ENCODE measurements at places on chromosomes 7 and 10.

- DNase-seq = no peak
Measured at GRCh38 chr10:114442091-114442630, 37.9 kb upstream of the AFAP1L2 start.

GRCh38 chr7:46900312-46901263, 681.3 kb downstream of the TNS3 start:
- no peak for DNase-seq

- no peak for DNase-seq
Measured at GRCh38 chr10:82505009-82505408, 630.0 kb downstream of the NRG3 start.

DNA sequence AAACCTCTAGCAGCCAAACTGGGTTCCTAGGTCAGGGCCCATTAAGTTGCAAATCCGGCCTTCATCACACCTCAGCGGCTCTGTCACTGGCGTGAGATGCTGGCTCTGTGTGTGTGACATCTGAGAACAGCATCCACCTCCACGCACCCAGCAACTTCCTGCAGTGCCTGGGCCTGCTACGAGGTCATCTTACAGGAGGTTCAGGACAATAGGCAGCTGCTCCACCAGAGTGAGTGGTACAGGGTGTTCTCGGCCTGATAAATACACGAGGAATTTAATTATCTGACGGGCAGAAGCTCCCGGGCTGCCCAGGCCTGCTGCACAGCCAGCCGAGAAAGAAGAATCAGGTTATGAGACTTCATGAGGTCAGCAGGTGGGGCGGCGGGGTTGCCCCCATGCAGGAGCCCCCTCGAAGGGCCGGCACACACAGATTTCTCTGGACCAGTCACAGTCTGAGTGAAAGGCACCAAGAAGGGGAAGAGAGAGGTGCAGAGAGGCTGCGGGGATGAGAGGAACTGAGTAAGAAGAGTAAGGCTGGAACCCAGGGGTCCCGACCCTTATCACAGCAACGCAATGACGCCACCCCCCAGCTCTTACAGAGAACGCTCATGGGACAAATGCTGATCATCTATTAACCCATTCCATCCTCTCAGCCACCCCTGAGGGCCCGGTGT, 49.3 kb downstream of the CALML3 start:
- no peak for DNase-seq

GRCh38 chr7:79180533-79180932, 272.9 kb downstream of the MAGI2 start:
- DNase-seq = no peak

DNA sequence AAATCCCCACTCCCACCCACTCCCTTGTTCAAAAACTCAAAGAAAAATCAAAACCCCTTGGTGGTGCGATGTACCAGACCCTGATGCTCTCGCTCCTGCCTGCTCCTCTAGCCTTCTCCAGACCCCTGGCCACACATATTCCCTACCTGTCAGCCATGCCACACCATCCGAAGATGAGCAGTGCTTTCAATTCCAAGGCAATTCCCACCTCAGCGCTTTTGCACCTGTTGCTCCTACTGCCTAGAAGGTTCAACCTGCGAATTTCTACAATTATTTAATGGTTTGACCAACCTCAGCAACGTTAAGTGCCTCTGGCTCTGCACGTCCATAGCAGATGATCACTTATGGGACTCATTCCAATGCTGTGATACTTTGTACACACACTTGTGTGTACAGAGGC, 11.1 kb downstream of the SLC16A12 start:
- DNase-seq = no peak

GRCh38 chr7:55435466-55435865, 70.3 kb downstream of the LANCL2 start:
- DNase-seq = no peak

- no peak for DNase-seq
Measured at GRCh38 chr7:34396437-34397064, 261.5 kb upstream of the NPSR1 start.

- DNase-seq = no peak
Measured at GRCh38 chr7:92615861-92616260, 25.7 kb upstream of the FAM133B start.

DNA sequence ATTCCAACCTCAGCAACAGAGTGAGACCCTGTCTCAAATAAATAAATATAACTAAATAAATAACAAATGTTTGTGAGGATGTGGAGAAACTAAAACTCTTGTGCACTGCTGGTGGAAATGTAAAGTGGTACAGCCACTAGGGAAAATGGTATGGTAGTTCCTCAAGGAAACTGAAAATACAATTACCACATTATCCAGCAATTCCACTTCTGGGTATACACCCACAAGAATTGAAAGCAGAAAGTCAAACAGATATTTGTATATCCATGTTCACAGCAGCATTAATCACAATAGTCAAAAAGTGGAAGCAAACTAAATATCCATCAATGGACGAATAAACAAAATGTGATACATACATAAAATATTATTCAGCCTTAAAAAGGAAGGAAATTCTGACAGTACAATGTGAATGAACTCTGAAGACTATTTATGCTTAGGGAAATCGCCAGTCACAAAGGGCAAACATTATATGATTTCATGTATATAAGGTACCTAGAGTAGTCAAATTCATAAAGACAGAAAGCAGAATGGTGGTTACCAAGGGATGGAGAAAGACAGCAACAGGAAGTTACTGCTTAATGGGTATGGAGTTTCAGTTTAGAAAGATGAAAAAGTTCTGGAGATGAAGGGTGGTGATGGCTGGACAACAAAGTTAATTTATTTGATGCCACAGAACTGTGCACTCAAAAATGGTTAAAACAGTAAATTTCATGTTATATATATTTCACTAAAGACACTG, 9.8 kb downstream of the ARHGAP12 start:
- peak; percentile 48 for DNase-seq

DNA sequence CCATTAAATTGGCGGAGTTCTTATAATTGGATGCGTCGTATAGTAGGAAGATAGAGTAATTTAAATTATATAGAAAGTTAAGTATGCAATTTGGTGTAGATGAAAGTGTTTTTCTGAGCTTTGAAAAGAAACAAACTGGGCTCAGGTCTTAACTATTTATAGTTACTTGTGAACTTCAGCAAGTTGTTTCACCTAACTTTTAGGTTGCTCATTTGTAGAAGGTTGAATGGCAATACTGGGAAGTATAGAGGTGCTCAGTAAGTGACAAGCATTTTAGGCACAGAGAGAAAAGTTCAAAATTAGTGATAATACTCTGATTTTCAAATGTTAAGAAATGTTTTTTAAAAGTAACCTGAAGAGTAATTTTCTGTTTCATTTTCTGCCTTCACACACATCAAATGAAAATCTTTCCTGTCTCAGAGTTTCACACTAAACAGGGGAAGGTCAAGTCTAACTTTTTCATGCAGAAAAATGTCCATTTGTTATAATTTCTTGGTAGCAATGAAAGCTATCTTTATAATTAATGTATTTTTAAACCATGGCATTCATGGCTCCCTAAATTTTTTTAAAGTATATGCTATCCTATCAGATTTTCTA, 146.5 kb downstream of the PHF14 start:
- no peak for DNase-seq

DNA sequence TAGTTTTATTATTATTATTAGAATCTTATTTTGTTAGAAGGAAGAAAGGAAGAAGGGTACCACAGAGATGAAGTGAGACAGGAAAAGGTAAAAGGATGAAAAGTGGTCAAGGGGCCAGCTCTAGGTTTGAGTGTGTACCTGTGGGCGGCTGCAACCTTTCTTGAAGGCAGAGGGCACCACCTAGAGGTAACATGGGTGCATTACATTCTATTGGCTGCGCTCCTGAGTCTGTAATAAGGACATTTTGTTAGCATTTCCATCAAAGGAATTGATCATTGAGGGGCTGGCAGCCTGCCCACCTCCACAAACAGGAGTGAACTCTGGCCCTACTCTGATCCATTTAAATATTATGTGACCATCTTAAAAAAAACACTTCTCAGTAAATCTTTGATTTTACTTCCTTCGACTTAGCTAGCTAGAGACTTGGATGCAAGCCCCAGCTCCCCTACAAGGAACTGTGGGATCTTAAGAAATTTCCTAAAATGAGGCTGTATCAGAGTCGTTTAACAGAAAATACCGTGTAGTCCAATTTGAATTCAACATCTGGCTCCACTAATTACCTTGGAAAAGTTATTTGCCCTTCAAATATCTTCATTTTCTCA, 610.4 kb downstream of the IPMK start:
- peak; percentile 13 for DNase-seq

DNA sequence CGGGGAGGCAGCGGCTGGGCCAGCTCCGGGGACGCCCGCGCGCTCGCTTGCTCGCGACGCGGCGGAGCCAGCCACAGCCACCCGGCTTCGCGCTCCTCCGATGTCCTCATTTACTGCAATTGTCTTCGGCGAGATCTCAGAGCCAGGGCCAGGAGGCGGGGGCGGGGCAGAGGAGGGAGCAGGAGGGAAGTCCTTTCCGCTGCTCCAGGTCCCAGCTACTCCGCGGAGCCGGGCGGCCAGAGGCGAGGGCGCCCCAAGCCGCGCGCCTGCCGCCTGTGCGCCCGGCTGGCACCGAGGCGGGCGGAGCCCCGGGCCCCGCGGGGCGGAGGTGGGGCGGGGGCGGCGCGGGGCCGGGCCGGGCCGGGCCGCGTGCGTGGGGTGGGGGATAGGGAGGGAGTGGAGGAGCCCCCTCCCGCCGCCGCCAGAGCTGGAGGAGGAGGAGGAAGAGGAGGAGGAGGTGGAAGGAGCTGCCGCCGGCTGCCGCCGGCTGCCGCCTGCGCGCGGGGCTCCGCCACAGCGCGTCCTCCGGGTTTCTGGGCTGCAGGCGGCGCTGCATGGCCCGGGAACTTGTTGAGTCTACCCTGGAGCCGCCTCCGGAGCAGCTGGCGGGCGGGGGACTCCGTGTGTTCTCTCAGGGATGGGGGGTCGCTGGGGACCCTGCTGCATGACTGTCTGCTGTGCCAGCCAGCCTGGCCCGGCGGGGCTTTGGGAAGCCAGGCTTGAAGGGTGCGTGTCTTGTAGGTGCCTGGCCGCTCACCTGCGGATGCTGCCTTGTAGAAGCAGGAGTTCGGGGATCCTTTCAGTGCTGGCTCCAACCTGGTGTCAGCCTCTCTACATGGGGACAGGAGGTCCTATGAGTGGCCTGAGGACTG, at the start of gene INSYN2A:
Gene INSYN2A (minus strand): TSS at position 310 of the 872 bp plus-strand sequence. CDS start 20,196 bp downstream, outside the sequence.
- DNase-seq = peak; percentile 31

GRCh38 chr7:25311346-25311745, 83.1 kb upstream of the NPVF start:
- DNase-seq = no peak

DNA sequence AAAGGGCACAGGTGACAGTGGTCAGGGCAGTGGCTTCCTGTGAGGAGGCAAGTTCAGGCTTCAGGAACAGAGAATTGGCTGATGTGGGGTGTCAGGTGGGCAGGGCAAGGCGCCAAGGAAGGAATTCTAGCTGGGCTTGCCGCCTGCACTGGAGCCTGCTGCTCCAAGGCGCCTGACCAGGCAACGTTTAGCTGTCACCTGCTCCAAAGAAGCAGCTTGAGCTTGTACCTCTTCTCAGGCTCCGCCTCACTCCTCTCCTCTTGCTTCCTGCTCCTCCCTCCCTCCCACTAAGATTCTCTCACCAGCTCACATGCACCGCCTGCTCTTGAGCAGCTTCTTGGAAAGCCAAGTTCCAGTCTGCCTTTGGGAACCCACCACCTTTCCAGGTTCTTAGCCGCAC, 187.4 kb upstream of the GRB10 start:
- DNase-seq = no peak

DNA sequence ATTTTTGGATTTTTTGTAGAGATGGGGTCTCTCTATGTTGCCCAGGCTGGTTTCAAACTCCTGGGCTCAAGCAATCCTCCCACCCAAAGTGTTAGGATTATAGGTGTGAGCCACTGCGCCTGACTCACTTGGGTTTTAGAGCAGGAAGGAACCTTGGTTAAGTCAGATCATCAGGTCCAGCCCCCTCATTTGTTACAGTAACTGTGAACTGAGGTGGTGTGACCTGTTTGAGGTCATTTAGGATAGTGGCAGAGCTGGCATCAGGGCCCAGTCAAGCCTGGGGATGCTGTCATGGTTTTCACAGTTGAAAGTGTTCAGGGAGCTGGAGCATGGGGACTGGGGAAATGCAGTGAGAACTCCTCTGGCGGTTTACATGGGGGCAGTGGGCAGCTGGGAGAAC, 159.6 kb downstream of the TAX1BP1 start:
- no peak for DNase-seq

- no peak for DNase-seq
Measured at GRCh38 chr7:81725003-81725811, 44.6 kb downstream of the HGF start.

- no peak for DNase-seq
Measured at GRCh38 chr7:65554-65953, 126.8 kb upstream of the FAM20C start.

DNA sequence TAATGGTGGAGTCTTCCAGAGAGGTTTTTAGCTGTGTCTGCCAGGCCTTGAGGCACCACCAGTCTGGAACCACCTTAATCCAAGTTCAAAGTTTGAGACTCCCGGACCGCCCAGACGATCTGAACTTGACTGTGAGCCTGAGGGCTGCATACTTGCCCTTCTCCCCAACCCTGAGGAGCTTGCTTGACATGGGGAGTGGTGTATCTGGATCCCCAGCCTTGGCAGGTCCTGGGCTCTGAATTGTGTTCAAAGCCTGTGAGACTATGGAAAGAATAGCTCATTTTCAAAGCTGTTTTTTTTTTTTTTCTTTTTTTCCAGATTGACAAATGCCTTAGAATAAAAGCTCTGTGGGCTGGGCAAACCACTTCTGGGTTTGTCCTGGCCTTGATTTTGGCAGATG, 22.3 kb upstream of the CAMK1D start:
- DNase-seq = no peak

DNA sequence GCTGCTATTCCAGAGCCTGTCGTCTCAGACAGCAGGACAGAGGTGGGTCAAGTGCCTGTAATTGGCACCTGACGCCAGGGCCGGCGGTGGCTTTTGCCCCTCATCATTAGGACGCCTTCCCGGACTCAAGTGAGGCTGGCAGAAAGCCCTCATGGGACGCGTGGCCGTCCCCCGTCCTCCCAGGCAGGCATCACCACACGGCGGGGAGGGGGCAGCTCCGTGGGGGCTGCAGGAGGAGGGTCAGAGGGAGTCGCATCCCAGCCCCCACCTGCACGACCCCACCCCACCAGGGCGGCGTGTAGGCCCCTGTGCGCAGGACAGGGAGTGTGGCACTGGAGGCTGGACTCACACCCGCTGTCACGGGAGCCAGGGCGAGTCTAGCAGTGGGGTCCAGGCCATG, 16.3 kb downstream of the CFAP46 start:
- no peak for DNase-seq

DNA sequence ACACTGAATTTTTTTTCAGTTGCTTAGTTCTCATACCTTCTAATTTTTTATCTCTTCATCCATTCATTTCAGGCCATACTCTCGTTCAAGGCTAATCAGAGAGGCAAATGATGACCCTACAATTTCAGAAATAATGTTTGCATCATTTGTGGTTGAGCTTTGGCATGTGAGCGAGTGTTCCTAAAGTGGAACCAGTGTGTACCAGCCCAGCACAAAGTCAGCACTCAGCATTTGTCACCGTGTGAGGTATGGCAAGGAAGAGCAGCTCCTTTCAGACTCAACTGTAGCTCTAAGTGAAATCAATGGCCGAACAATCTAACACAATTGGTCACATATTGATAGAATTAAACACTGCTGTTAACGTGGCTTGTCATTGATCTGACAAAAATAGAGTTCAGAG, 154.6 kb downstream of the POU6F2 start:
- no peak for DNase-seq
